ENCODE measurements at places on chromosomes 7 and 10.
A peak's percentile ranks its signal among the peaks of the same experiment; 100 is the strongest.

- DNase-seq = no peak
- H3K4me3 ChIP-seq = no peak overlapping the region
- no peaks in the 10 kb centered on the region for H3K36me3 ChIP-seq
Observed at GRCh38 chr10:29805134-29805723, 170.5 kb upstream of the SVIL start.

DNA sequence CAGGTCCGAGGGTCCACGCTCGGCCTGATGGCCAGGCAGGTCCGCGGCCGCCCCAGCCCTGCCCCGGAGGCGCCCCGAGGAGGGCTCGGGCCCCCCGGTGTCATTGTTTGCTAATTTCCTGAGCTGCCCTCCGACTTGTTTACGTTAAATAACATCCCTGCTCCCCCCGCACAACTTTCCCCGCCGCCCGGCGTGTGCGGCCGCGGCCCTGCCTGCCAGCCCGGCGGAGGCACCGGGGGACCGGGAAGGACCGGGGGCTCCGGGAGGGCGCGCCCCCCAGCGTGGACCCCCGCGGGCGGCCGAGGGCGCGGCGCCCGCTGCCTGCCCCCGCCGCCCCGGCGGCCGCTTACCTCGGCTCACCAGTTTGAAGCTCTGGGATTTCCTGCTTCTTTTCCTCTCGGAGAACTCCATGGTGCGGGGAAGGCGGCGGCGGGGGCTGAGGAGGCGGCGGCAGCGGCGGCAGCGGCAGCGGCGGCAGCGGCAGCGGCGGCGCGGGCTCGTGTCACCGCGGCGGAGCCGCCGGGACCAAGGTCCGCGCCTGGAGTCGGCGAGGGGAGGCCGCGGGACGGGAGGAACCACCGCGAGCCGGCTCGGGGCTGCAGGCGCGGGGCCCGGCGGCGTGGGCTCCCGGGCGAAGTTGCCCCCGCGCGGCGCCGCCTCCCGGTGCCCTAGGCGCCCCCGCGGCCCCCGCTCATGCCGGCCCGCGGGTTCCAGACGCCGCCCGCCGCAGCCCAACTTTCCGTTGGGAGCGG lies 515 bp downstream of the BEND7 start:
- H3K4me3 ChIP-seq = peak overlapping the region; percentile 60
- peak overlapping the region; percentile 90 for H3K27ac ChIP-seq
- DNase-seq = no peak
- peaks cover 5% of the 10 kb centered on the region for H3K4me1 ChIP-seq
- H3K27me3 ChIP-seq = no peaks in the 10 kb centered on the region

DNA sequence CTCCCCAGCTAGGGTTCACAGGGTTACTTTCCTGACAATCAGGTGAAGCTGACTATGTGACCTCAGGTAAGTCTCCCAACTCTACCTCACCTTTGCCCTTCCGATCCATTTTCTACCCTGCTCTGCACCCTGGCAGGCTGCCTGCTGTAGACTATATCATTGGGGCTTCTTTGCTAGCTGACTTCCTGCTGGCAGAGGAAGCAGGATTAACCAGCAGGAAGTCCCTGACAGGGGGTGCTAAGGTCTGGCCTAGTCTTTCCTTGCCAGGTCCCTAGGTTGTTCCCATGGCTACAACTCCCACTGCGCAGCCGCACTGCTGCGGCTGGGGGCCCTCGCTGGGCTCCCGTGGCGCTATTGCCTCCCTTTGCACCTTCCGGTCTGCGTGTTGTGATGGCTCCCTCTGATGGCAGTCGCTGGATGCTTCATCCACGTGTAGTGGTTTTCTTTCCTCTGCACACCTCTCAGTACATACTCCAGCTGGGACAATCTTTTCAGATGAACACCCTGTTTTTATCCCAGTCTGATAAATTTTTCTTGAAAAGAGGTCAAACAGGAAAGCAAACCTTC lies 365.9 kb downstream of the REEP3 start:
- DNase-seq = no peak
- no peaks in the 10 kb centered on the region for H3K4me1 ChIP-seq
- no peaks in the 10 kb centered on the region for H3K36me3 ChIP-seq
- no peaks in the 10 kb centered on the region for H3K27me3 ChIP-seq

GRCh38 chr10:72083790-72084459 lies 4.4 kb downstream of the SPOCK2 start:
- H3K4me1 ChIP-seq = no peaks in the 10 kb centered on the region
- no peak for DNase-seq
- no peak overlapping the region for H3K4me3 ChIP-seq
- no peaks in the 10 kb centered on the region for H3K27me3 ChIP-seq

DNA sequence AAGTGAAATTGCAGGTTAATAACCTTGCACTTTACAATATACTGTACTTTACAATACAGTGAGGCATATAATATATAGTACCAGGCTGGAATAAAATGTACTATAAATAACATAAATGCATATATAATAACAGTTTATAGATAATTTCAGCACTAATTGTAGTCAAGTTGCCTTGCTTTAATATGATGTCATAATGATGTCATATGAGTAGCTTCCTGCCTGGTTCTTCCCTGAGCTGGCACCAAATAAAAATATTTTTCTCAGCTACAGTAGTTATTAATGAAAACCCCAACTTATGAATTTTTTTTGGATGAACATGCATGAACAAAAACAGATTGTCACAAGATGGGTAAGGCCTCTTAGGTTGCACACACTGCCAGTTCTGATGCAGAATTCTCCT lies 816.7 kb downstream of the XPNPEP1 start:
- H3K4me3 ChIP-seq = no peak overlapping the region
- DNase-seq = no peak
- H3K27ac ChIP-seq = no peak overlapping the region
- H3K4me1 ChIP-seq = no peaks in the 10 kb centered on the region

GRCh38 chr7:80942261-80943041 lies 23.6 kb upstream of the SEMA3C start:
- no peaks in the 10 kb centered on the region for H3K4me1 ChIP-seq
- H3K27ac ChIP-seq = peak overlapping the region; percentile 5
- no peak overlapping the region for H3K4me3 ChIP-seq
- no peaks in the 10 kb centered on the region for H3K27me3 ChIP-seq
- H3K36me3 ChIP-seq = no peaks in the 10 kb centered on the region

DNA sequence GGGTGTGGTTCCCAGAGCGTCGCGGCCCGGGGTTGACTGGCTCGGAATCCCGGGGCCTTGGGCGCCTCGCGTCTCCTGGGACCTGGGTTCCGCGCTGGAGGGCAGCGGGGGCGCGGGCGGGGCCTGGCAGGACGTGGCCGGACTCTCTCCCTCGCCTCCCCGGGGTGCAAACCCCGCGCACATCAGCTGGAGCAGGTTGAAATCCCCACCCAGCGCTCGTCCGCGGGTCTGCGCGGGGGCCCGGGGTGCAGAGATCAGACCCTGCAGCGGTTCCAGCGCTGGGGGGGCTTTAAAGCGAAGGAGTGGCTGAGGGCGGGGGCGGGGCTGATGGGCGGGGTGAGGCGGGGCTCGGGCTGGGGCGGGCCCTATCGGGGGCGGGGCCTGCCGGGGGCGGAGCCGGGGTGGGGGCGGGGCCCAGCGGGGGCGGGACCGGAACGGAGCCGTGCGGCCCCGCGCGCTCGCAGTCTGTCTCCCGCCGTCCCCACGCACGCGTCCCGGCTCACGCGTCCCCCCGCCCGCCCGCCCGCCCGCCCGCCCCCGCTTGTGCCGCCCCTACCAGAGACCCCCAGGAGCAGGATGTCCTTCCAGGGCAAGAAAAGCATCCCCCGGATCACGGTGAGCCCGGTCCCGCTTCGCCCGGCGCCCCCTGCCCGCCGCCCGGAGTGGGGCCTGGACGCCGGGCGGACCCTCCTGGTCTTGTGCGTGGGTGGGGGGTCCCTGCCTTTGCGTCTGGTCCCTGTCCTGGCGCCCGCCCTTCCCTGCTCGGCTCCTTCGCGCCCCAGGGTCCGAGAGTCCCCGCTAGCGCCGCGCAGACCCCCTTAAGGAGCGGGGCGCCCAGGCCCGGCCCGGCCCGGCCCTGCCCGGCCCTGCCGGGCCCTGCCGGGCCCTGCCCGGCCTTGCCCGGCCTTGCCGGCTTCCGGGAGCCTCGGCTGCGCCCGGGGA lies at the start of gene DPYSL4:
TSS of gene DPYSL4 (plus strand) at position 461 of the 942 bp plus-strand sequence. CDS start at position 577, 116 bp downstream.
- no peaks in the 10 kb centered on the region for H3K36me3 ChIP-seq
- DNase-seq = no peak
- no peak within 1 kb of the TSS for H3K27ac ChIP-seq
- H3K27me3 ChIP-seq = peaks cover 7% of the 10 kb centered on the region

All from uterus (tissue), 4 donors.